Hippocampal formation (tissue), 2 donors: ENCODE measurements at places on chromosomes 1 and 21.

- DNase-seq, result no peak
These were observed 2.6 kb downstream of the BSND start for GRCh38 chr1:55001311-55001710.

GRCh38 chr21:17763288-17764037, 55.7 kb downstream of the C21orf91 start:
- DNase-seq, result no peak

- no peak for DNase-seq
These were observed 24.0 kb downstream of the HENMT1 start for GRCh38 chr1:108636876-108637275.

- DNase-seq, result no peak
These were observed 179.3 kb upstream of the HMGB4 start for GRCh38 chr1:33684396-33685179.

DNA sequence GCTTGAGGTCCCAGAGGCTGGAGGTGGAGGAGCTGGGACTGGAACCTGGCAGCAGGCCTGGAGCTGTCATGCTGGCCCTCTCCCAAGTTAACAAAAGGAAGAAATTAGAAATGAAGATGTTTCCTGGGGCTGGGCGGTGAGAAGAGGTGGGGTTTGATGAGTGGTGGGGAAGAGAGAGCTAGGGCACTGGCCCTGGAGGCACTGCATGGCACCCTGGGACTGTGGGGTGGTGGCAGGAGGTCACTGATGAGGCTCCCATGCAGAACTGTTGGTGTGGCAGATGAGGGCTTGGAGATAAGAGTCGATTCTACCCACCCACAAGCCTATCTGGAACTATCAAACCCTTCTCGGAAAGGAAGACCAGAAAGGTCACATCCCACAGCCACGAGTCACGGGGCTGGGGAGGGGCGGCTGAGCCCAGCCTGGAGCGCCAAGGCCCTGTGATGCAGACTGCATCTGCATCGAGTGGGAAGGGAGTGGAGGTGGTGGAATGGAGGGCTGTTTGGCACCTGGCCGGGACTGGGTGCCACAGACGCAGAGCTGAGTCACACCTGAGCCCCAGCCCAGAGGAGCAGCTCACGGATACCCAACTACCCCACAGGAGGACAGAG, 29.4 kb downstream of the MRPL37 start:
- no peak for DNase-seq
